ENCODE measurements at places on chromosomes 11 and 22.

DNA sequence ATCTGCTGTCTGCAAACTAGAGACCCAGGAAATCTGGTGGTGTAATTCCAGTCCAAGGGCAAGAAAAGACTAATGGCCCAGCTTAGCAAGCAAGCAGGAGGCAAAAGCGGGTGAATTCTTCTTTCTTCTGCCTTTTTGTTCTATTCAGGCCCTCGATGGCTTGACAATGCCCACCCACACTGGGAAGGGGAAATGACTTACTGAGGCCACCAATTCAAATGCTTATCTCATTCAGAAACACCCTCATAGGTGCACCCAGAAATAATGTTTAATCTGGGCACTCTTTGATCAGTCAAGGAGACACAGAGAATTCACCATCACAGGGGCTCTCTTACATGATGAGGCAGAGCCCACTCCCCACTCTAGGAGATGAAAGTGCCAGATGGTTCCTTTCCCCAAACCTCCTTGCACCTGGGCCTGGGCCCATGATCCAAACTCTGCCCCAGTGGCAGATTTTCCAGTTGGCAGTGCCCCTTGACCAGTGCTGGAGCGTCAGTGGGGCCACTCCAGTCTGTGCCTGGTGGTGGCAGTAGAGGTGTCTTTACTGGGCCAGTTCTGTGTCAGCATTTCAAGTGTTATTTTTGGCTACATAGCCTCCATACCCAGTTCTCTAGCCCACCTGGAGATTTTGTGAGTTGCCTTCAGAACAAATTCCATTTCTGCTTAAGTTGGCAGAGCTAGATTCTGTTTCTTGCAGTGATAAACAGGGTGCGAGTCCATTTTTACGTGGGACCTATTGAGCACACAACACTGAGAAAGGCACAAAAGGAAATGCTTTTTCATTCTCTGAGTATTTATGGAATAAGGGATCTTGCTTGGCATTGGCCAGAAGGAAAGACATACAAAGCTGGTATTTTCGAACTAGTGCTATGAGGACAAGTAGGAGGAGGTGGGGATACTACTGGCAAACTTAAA is 7.5 kb downstream of the ELMOD1 start:
- peak; percentile 18 for DNase-seq

- DNase-seq: no peak
Observed at GRCh38 chr11:57123590-57123989, 58.2 kb upstream of the LRRC55 start.

DNA sequence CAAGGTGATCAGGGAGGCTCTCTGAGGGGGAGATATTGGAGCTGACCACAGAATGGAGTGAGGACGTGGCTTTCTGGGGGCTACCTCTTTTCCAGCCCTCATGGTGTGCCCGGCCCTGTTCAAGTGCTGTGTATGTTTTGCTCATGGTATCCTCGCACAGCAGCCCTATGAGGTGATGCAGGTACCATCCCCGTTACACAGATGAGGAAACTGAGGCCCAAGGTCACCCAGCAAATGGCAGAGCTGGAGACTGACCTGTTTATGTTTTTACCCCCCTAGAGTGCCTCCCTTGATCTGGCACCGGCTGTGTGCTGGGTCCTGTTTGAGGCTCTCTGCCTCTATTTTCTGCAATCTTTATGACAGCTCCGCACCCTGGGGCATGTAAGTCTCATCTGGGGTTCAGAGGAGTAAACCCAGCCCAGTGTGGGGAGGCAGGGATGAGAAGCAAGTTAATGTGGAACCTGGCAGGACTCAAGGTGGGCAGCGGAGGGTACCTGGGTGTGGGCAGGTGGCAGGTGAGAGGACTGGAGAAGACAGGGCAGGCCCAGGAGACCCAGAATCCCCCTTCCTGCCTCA is 20.8 kb downstream of the SGSM1 start:
- no peak for DNase-seq

DNA sequence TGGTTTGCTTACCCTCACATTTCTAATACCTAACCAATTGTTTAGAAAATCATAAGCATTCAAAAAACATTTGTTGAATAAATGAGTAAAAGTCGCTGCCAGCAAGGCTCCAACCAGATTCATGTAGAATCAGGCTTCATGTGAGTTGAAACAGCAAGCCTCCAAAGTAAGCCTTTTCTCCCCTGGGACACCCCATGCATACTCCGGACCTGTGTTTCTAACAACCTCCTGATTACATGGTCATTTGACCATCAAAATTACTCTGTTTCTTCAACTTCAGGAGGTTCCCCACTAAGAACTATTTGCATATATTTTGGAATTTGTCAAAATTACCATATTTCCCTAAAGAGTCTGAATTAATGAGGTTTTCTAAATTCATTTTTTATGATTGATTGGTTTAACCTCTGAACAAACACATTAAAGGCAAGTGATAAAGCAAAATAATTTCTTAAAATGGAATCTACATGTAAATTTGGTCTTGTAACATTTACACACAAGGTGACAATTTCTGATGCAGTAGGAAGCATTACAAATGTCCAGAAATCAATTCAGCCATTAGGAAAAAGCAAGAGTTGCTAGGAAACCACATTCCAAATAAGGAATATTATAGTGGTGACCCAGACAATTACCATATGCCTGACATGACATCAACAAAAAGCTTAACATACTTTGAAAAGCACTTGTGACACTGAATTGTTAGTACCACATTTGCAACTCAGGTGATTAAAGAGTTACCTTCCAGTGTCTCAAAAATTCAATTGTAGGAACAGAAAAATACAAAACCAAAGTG is 252.6 kb downstream of the GUCY1A2 start:
- no peak for DNase-seq

GRCh38 chr11:45145379-45146071 is 914 bp upstream of the PRDM11 start:
- peak; percentile 72 for DNase-seq

GRCh38 chr11:59669611-59670009 is 773 bp upstream of the PATL1 start:
- DNase-seq: peak; percentile 82

- no peak for DNase-seq
Observed at GRCh38 chr11:61452825-61453224, 22.9 kb downstream of the SDHAF2 start.

- DNase-seq: peak; percentile 55
Observed at GRCh38 chr22:40479887-40480538, 109.6 kb downstream of the SGSM3 start.

GRCh38 chr11:14904745-14905103 is 12.7 kb upstream of the CYP2R1 start:
- peak; percentile 65 for DNase-seq

- no peak for DNase-seq
Observed at GRCh38 chr11:22049276-22049675, 143.6 kb upstream of the ANO5 start.

DNA sequence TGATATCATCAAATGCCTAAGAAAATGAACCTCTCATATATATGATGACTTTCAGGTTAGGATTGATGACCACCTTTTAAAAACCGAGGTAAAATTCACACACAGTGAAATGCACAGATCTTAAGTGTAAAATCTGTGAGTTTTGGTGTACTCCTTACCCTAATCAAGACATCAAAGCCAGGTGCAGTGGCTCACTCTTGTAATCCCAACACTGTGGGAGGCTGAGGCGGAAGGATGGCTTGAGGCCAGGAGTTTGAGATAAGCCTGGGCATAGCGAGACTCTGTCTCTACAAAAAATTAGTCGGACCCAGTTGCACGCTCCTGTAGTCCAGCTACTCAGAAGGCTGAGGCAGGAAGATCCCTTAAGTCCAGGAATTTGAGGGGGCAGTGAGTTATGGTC is 140.4 kb downstream of the UVRAG start:
- DNase-seq: no peak

Measured in choroid plexus epithelial cell (primary cell).